ENCODE measurements at places on chromosomes 12 and 14.

- no peak for DNase-seq
Observed at GRCh38 chr12:128705140-128705539, 118.6 kb downstream of the SLC15A4 start.

DNA sequence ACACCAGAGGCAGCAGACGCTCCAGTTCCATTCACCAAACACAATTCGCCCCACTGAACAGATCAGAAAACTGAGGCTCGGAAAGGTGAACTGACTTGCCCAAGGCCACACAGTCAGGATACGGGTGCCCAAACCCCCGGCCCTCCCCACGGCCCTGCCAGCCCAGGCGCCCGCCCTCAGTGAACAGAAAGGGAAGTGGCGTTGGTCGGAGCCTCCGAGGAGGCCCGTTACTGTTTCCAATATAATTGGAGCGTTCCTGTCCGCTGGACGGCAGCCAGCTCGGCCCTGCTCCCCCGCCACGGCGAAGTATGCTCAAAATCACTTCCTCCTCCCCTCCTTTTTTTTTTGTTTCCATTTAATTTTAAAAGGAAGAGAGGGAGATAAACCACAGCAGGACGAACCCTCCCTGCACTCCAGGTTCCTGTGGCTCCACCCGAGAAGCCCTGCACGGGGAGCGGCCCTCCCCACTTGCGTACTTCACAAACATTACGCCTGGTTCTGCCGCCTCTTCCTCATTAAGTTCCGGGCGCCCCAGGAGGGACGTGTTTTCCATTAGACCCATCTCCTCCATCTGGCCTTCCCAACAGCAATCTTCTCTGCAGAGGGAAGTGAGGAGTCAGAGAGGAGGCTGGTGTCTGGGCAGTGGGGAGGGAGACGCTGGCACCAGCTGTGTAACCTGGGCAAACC lies 61.1 kb downstream of the NCOR2 start:
- DNase-seq = no peak

- DNase-seq = no peak
Observed at GRCh38 chr14:64463873-64464272, 1.4 kb upstream of the AKAP5 start.

DNA sequence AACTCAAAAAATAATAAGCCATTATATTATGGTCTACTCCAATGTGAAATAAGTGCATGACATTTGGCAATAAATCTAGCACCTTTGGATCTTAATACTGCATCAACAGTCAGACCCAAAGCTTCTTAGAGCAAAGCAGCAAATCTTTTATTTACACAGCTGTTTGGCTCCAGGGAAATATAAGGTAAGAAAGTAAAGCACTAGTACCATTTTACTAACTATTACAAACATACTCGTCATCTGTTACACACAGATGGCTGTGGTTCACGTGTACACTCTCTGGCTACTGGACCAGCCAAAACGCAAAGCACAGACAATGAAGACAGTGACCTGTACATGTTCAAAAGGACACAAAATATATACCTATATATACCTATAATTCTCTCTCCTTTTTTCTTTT lies 2.8 kb downstream of the FGD6 start:
- no peak for DNase-seq

DNA sequence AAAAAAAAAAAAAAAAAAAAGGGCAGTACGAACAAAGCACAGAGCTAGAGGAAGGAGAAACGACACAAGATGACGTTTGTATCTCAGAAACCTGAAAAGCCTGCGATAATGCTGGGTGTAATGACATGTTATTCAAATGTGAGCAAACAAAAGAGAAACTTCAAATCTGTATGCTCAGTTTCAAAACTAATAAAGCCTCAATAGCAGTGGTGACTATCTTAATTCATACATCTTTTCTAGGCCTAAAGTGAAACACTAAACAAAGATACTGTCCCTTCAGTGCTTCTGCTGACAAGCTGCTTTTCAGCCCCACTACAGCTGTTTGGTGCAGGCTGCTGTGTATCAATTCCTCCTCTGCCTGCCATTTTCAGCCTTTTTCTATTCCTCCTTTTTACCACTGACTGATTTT lies 15.8 kb downstream of the ITPR2 start:
- no peak for DNase-seq

- no peak for DNase-seq
Observed at GRCh38 chr14:36942522-36943245, 229.7 kb downstream of the SLC25A21 start.

DNA sequence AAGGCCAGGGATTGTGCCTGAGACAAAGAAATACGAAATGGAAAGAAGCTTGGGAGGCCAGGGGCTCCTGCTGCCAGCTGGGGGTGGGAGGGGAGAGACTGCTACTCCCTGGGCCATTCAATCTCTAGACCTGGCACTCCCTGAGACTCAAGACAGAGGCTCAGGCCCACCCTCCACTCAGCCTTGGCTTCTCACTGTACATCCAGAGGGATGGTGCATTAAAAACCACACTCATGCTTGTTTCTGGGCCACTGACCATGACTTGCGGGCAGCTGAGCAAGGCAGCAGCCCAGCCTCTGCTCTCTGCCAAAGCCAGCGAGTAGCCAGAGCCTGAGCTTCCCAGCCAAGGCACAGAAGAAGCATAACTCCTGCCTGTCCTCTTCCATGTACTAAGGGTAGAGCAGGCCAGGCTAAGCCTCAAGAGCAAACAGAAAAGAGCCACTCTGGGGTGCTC lies 41.5 kb downstream of the PITPNM2 start:
- no peak for DNase-seq

- DNase-seq = no peak
Observed at GRCh38 chr14:76088326-76088725, 63.4 kb upstream of the GPATCH2L start.

GRCh38 chr14:77204459-77204771 lies 22.8 kb downstream of the TMEM63C start:
- no peak for DNase-seq

GRCh38 chr12:109549613-109550270 lies 23.6 kb downstream of the MMAB start:
- no peak for DNase-seq

- no peak for DNase-seq
Observed at GRCh38 chr14:91230397-91231035, 14.0 kb downstream of the GPR68 start.

DNA sequence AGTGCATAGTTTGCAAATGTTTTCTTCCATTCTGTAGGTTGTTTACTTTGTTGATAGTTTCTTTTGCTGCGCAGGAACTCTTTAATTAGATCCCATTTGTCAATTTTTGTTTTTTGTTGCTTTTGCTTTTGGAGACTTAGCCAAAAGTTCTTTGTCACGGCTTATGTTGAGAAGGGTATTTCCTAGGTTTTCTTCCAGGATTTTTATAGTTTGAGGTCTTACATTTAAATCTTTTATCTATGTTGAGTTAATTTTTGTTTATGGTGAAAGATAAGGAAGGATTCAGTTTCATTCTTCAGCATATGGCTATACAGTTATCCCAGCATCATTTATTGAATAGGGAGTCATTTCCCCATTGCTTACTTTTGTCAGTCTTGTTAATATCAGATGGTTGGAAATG lies 51.9 kb downstream of the SYNE2 start:
- no peak for DNase-seq

DNA sequence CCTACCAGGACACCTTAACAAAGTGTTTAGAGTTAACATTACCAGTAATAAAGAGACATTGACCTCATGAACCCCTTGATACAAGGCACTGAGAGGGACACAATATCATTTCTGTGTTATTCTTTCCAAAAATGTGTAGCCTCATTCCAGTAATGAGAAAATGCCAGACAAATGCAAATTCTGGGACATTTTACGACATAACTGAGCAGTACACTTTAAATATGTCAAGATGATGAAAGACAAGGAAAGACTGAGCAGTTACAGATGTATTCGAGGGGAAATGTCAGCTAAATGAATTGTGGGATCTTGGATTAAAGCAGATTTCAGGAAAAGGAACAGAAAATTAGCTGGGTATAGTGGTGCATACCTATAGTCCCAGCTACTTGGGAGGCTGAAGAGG lies 255.6 kb downstream of the ERC1 start:
- DNase-seq = no peak

DNA sequence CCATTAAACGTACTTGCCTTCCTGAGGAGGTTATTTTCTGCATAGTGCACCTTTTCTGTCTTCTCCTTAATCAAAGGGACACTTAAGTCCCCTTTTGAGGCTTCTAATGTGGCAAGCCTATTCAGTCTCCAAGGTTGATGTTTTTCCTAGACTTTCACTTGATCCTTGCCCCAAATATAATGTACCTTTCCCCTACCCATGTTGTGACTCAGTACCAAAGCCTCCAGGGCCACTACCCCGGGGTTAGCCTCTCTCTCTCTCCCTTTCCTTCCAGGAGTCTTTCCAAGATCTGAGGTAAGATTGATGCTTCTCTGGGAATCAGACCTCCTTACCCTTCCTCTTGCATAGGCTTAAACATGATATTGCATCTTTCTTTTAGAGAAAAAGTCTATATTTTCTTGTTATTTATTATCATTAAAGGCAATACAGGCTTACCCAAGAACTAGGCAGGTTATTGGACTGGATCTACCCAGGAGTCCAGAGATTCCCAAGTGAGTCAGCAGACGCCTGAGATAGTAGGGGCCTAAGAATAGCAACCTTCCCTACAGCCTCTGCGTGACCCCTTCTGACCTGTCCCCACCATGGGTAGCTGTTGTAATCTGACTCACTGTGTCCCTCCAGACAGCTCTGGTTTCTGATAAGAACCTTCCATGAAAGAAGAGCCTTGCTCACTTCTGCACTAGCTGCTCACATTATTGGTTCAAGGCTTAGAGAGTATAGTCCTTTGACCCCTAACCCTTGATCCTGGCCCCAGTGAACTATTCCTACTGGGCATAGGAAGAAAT lies 172.9 kb downstream of the ZFP36L1 start:
- DNase-seq = no peak

DNA sequence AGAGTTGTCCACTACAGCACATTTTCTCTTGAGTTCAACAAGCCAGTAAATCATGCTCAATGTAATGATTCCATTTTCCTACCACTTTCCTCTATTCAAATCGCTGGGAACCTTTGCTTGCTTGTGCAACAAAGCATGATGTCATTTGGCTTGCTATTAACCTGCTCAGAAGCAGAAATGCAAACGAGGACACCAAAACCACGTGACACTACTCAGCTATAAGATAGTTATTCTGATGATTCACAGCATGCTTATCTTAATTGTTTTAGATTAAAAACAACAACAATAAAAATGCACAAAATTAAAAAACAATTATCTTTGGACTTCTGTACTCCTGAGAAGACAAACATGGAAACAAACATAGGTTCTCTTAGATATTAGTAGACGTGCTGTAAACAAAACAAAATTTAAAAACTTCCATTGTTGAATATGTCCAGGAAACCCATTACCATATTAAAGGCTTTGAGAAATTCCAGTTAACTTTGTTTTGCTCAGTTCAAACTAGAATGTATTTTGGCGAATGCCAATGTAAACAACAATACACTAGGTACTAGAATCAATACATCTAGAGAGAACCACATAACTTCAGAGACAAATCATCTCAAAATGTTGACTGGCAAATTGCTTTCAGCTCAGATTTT lies 77.5 kb upstream of the KRAS start:
- no peak for DNase-seq

DNA sequence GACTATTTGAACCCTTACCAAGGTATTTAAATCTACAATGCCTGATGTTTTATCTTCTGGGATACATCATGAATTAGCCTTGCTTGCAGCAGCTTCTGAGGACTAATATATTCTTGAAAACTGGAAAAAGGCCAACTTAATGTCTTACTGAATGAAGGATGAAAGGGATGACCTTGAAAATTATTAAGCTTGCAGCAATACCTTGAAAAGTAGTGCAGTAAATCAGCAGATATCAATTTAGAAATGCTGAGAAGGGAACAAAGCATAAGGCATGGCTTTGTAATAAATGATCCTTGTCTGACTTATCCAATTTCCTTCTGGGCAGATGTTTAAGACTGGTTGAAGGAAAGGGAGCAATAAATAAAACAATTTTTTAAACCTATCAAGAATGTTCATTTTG lies 37.3 kb upstream of the FERMT2 start:
- no peak for DNase-seq

DNA sequence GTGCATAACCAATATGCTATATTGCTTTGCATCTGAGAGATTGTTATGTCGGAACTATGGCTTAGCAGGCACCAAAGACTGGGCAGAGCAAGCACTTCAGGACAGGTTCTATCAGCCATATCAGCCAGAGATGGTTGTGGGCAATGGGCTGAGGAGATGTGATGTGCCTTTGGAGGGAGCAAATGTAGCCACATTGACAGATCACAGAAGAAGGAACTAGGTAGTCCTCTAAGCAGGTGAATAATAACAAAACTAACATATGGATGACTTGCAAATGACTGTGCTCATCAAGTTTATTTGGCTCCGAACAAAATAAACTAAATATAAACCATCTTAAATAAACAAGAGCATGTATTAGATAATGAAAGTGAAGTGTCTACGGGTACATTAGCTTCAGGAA lies 291.7 kb downstream of the RMST start:
- DNase-seq = no peak

DNA sequence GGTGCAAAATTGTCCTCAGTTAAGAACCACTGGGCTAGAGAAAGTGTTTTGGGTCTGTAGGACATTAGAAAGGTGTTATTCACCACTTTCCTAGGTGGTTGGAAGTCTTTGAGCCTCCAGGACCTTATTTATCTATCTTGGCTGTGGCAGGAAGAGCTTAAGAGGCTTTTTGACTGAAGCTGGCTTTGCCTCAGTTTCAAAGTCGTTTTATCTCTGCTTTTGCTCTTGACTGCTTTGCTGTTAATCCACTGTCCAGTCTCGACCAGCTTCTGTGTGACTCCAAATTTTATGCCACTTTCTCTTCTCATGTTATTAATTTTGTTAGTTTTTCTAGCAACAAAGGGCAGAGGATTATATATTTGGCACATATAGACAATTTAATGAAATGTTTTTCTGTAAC lies 60.3 kb downstream of the PPHLN1 start:
- DNase-seq = no peak

- no peak for DNase-seq
Observed at GRCh38 chr12:13805041-13805440, 176.4 kb downstream of the GRIN2B start.

- DNase-seq = no peak
Observed at GRCh38 chr14:68508581-68508980, 284.3 kb downstream of the ZFP36L1 start.

DNA sequence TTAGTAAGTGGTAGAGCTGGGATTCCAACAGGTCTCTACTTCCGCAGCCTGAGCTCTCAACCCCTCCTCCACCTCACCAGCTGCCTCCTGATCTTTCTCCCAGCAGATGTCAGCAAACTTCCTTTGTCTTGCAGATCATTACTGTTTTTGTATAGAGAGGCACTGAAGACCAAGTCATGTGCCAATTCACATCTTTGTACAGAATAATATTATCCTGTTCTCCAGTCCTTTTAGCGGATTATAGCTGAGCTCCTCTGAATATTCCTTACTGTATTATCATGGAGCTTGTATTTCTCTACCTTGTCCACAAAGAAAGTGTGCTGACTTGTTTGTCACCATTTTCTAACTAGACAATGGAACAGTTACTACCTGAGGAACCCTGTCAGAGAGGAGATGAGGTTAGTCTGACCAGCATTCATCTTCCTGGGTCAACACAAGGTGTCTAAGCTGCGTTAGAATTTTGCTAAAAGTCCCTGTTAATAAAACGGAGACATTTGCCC lies 142.3 kb upstream of the ARHGAP5 start:
- DNase-seq = no peak
